Activated CD4-positive, CD25-positive, alpha-beta regulatory T cell treated with anti-CD3 and anti-CD28 coated beads, Interleukin-2, amount 50 U/mL, for 72 hours (primary cell): ENCODE measurements at places on chromosomes 7 and 10.

DNA sequence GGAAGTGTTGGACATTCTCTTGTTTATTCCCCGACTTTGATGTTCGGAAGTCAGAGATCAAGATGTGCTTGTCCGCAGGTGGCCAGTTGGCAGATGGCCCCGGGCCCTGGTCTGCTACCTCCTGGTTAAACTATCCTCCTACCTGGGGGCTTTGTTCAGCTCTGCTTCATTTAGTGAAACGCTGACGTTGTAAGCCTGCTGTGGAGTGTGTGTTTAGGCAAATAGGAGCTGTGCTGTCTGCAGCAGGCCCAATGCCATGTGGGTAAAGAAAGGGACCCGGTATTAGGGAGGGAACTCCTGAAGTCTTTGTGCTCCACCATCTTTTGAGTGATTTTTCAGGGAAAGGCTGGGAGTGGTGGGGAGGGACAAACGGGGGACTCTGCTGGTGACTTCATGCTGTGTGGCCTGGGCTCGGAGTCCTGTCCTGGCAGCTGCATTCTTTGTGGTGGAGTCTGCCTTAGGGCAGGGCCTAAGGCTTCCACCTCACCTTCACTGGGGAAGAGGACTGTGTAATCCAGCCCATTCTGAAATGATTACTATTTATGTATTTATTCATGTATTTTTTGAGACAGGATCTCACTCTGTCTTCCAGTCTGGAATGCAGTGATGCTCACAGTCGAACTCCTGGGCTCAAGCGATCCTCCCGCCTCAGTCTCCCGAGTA, 171.1 kb upstream of the KLF6 start:
- no peak for DNase-seq

DNA sequence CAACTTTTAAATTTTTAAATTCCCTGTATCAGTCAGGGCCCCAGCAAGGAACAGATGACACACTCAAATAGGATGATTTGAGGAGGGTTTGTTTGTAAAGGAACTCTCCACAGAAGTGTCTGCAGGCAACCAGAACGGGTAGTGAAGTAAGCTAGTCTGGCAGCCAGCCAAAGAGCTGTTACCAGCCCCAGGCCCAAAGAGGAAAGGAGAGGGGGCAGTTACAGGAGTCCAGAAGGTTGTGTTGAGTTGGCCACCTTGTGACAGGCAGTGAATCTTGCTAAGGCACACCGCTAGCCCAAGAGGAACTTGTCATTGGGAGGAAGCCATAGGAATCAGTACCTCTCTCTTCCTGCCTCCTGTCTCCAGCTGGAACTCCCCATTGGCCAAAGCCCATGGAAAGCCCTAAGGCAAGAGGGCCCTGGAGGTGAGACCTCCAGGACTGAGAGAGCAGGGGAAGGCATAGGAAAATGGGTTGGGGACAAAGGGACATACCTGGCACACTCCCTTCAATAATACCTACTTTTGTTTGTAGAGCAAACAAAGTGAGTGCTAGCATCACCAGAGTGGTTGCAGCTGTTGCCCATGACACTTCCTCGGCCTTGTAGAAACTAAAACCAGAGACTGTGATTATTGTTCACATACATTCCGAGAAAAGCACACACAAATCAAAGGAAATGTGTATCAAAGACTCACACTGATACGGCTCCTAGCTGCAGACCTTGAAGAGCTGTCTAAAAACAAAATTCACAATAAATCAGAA, 25.4 kb upstream of the GATAD1 start:
- DNase-seq: no peak

DNA sequence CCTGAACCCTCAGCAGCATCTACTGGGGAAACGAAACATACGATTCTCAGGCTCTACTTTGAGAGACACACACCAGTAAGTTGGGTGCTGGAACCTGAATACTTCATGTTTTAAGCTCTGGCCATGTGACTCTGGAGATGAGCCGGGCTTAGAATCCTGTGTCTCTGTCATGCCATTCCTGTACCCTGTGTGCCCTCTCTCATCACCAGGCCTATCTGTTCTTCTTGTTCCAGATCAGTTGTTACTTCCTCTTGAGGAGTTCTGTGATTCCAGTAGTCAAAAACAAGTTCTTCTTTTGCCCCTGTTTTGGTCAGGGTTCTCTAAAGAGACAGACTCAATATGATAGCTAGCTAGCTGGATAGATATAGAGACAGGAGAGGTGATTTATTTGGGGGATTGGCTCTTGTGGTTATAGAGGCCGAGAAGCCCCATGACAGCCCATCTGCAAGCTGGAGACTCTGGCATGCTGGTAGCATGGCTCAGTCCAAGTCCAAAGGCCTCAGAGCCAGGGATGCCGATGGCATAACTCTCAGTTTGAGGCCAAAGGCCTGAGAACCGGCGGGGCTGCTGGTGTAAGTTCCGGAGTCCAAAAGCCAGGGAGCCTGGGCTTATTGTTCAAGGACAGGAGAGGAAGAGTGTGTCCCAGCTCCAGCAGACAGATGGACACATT, 54.3 kb downstream of the CHN2 start:
- DNase-seq: no peak

DNA sequence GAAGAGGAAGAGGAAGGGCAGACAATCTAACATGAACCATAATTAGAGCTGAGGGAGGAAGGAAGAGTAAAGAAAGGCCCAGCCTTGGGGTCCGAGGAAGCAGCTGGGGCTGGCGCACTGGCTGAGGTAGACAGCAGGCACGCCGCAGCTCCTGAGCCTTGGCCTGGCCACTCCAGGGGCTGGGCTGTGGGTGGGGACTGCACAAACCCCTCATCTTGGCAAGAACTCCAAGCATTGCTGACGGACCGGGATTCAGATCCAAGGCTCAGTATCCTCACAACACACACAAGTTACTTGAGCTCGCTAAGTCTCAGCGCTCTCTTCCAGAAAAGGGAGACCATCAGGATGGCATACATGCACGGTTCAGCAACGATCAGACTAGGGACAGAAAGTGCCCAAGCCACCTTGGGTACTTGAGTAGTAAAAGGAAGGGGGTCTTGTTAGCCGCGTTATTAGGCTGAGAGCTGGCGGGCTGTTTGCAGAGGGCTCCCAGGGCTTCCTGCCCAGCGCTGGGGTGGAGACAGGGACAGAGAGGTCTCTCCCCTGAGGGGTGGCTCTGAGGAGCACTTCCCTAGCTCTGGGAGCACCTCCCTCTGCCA, 4.5 kb downstream of the TNS3 start:
- no peak for DNase-seq

DNA sequence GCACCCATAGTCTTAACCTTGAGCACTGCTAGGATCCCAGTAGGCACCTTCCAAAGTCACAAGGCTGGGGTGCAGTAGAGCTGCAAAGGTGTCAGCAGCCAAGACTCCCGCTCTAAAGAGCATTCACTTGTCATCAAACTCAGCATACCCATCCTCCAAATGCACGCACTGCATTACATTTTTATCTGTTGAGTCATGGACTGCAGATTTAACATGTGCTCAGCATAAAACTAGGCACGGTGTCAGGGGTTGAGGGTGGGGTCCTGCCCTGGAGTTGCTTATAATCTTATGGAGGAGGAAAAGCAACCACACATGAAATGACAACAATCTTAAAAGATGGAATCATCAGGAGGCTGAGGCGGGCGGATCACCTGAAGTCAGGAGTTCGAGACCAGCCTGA, 102.6 kb downstream of the PARP12 start:
- DNase-seq: no peak

- no peak for DNase-seq
These were observed 74.4 kb downstream of the C10orf105 start for GRCh38 chr10:71645185-71645584.
